ENCODE measurements at places on chromosomes 6 and 20.
A peak's percentile ranks its signal among the peaks of the same experiment; 100 is the strongest.

DNA sequence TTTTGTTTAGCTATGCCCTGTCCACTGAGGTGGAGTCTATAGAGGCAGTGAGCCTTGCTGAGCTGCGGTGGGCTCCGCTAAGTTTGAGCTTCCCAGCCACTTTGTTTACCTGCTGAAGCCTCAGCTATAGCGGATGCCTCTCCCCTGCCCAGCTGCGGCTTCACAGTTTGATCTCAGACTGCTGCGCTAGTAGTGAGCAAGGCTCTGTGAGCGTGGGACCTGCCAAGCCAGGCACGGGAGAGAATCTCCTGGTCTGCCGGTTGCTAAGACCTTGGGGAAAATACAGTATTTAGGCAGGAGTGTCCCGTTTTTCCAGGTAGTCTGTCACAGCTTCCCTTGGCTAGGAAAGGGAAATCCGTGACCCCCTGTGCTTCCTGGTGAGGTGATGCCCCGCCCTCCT, 138.4 kb downstream of the SMAP1 start:
- no peak for DNase-seq

GRCh38 chr6:24847402-24847801, 48.7 kb upstream of the ARMH2 start:
- no peak for DNase-seq

DNA sequence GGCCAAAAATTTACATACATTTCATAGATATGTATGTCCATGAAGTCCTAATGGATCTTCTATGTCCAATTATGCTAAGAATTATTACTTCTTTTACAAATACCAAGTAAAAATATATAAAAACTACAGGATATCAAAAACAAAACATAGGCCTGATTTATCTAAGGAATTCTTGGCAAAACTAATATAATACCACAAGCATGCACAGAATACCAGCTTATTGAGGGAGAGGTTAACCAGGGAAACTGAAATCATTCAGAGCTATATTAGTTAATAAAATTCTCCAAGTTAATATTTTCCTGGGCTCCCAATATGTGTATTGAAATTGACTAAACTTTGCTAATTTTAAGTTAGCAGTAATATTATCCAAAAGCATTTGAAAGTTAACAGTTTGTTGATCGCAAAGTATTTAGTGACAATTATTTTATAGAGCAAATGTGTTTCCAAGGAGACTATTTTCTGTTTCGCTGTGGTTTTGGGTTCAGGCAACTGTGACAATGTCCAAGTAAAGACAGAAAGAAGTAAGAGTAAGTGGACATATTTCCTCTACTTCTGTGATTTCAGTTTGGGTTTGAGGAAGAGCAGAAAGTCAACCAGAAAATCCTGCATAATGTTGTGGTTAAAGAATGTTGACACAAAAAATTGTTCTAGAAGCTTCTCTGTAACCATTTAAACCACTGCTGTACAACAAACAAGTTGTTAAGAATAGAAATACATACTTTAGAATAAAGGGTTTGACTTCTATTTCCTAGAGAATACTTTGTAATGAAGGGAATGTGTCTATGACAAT, 167.4 kb downstream of the COL21A1 start:
- peak; percentile 65 for DNase-seq

DNA sequence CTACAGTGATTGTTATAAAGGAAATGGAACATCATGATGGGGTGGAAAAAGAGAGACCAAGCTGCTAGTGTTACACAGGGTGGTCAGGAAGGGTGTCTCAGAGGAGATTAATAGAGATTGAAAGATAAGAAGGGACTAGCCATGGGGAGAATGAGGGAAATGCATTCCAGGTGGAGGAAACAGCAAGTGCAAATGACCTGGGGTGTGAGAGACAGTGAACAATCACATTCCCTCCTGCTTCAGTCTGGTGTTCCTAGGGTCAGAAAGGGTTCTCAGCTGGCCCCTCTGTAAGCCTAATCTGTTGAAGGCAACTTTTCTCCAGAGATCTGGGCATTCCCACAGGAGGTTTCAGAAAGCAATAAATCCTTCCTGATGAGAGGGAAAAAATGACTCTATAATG, 3.6 kb upstream of the KCNB1 start:
- DNase-seq, result no peak

- peak; percentile 47 for DNase-seq
Measured at GRCh38 chr20:10611357-10611756, 62.4 kb downstream of the JAG1 start.

DNA sequence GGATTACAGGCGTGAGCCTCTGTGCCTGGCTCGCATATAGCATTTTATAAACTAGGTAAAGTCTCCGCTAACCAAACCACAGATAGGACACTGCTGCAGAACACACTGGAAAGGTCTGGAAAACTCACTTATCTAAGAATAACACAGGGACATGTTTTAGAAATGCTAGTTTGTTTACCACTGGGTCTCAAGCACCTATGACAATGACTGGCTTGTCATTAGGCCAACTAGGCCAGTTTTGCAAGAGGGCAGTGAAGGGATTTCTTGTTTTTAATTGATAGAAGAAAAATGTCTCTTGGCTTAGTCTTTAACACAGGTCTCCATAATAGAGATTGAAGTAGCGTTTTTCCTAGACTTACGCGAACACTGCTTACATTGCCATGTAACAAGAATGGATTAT, 201.4 kb downstream of the TMEM242 start:
- no peak for DNase-seq

DNA sequence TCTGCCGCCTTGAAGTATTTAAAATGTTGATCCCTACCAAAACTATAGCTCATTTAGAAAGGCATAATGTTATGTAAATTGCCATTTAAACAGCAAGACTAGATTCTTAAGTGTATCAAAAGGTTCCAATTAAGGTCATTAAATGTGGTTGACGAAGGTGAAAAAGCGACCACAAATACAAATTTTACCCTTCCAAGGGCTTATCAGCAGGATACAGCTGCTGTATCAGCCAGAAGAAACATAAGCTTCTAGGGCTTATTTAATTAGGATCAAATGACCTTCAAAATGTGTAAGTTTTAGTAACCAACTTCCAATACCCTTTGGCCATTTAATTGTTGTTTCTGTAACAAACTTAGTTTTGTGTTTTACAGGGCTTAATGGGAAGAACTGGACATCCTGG, 139.9 kb downstream of the COL9A1 start:
- DNase-seq, result no peak

- no peak for DNase-seq
Measured at GRCh38 chr20:60453388-60454246, 495.4 kb downstream of the CDH26 start.

GRCh38 chr20:44457016-44457415, 18.7 kb upstream of the TTPAL start:
- DNase-seq, result no peak

GRCh38 chr6:11200356-11200755, 32.1 kb downstream of the NEDD9 start:
- DNase-seq, result no peak

- DNase-seq, result no peak
Measured at GRCh38 chr6:52584203-52584602, 7.3 kb upstream of the TRAM2 start.

DNA sequence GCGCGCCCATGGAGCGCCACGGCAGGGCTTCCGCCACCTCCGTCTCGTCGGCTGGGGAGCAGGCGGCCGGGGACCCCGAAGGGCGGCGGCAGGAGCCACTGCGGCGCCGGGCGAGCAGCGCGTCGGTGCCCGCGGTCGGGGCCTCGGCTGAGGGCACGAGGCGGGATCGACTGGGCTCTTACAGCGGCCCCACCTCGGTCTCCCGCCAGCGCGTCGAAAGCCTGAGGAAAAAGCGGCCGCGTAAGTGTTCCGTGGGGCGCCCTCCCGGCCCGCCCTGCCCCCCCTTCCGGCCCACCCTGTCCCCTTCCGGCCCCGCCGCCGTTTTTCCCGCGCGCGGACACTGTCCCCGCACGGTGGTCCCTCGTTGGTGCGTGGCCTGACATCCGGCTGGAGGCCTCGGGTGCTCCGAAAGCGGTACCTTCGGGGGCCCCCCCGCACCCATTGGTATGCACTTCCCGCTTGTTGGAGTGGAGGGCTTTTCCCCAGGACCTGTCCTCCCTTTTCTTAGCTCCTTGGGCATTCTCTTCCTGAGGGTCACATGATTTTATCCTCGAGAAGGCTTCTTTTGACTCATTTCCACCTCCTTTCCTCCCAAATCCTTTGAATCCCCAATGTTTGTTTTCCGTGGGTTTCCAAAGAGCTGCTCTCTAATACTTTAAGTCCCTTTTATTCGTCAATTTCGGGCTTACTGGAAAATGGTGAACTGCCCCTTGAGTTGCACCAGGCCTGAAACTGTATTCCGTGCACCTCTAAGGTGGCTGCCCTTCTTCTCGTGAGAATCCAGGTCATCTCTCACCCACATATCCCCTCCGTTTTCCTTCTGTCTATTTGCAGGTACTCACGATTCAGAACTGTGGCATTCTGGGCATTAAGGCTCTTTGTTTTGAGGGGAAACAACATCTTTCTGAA, 556 bp downstream of the PANK2 start:
- peak; percentile 23 for DNase-seq

GRCh38 chr6:139905404-139906052, 531.1 kb upstream of the CITED2 start:
- no peak for DNase-seq

DNA sequence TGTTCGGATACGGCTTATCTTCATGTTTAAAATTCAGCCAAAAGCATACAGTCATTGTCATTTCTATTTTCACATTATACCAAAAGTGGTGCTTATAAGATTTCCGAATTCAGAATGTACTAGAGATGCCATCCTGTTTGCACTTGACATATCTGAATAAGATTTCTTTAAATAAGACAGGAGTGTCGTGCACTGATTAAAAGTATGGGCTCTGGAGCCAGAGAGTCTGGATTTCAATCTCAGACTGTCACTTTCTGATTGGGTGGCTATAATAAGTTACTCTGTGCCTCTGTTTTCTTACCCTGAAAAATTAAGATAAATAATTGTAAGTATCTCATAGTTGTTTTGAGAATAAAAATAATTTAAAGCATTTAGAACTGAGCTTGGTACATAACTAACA, 92.8 kb downstream of the RWDD2A start:
- DNase-seq, result no peak

- peak; percentile 32 for DNase-seq
Measured at GRCh38 chr20:49916146-49917002, 1.0 kb upstream of the SPATA2 start.

- DNase-seq, result no peak
Measured at GRCh38 chr6:12058172-12058961, 46.3 kb downstream of the HIVEP1 start.

- peak; percentile 73 for DNase-seq
Measured at GRCh38 chr20:4571759-4572531, 149.8 kb upstream of the PRND start.

DNA sequence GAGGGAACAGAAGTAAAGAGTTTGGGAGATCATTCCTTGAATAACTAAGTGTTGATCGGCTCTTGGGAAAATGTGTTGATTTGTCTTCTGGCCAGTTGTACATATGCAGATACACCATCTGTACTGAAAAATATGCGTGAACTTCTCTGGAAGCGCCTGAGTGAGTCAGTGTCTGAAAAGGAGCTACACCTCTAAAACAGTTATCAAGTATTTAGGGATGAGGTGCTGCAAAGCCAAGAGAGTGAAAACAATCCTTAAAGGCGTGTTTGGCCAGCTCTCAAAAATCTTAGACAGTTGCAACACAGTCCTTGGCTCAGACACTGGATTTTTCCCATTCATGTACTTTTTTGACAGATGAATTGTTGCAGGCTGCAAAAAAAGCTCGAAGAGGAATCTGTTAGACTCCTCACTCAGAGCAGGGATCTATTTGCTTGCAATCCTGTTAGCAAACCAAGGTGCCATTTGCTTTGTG, 61.3 kb downstream of the BMP6 start:
- peak; percentile 95 for DNase-seq

DNA sequence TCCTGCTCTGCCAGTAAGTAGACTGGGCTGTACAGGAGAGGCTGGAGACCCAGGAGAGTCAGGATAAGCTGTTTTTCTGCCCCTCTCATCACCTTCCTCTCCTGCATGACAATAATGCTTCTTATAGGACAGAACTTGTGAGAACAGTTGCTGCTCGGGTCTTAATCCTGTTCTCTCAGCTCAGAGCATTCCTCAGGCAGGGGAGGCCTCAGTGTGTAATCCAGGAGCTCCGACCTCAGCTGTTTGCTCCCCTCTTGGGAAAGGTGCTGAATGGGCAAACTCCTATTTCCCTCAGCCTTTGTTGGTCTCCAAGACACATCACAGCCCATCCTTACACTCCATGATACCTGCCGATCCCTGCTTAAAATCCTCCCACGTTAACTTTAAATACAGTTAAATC, 134.9 kb upstream of the LRFN2 start:
- DNase-seq, result no peak

DNA sequence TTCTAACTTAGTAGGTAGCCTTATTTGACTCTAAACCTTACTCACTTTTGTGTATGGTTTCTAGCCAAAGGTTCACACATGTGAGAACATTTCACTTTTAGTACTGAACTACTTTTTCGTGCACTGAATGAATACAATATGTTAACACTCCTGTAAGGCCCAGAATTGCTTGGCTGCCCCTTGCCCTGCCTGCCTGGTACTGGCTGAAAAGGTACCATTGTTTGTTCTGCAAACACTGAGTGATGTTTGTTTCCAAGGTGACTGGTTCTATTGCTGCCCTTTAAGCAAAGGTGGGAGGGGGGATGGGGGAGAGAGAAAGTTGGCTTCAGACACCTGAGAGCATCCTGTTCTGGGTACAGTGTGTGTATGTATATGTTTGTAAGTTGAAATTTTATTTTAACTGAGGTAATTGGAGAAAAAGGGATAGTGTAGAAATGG, 31.2 kb downstream of the RREB1 start:
- DNase-seq, result no peak

DNA sequence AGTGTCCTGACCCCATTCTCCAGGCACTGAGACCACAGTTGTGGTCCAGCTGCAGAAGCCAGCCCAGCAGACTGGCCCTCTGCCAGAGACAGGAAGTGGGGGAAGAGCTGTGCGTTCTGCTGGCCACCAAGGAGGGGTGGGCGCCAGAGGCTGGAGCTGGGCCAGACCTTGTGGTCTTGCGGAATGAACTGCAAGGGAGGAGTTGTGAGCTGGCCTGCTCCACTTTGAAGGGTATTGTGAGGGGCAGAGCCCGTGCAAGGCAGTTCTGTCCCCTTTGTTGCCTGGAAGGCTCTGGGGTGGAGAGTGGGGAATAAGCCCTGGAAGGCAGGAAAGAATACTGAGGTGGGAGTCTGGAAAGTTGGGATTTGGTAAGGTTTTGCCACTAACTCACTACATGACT, 3.6 kb upstream of the MDFI start:
- DNase-seq, result peak; percentile 78
